Esophagus squamous epithelium (tissue), 5 donors: ENCODE measurements at places on chromosomes 7 and 10.

GRCh38 chr10:34674176-34674575 is 140.9 kb downstream of the PARD3 start:
- no peak for DNase-seq

GRCh38 chr7:98771519-98771918 is 98.3 kb downstream of the TMEM130 start:
- no peak for DNase-seq

DNA sequence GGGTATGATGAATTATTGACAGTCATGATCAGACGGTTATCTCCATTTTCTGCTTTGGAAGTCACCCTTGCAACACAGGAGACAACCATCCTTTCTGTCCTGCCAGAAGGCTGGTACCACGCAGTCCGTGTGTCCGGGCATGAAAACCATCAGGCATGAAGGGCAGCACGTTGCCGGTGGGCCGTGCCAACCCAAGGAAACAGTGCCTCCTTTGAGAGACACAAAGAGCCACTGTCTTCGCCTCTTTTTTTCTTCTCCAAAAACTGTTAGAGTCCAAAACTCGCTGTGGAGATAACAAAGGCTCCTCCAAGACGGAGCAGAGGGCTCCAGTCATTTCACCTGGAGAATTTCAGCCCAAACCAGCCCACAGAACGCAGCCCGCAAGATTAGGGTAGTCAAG is 60.4 kb upstream of the ARHGAP21 start:
- DNase-seq, result no peak

- DNase-seq, result no peak
Observed at GRCh38 chr10:96619120-96619519, 32.3 kb upstream of the TM9SF3 start.

DNA sequence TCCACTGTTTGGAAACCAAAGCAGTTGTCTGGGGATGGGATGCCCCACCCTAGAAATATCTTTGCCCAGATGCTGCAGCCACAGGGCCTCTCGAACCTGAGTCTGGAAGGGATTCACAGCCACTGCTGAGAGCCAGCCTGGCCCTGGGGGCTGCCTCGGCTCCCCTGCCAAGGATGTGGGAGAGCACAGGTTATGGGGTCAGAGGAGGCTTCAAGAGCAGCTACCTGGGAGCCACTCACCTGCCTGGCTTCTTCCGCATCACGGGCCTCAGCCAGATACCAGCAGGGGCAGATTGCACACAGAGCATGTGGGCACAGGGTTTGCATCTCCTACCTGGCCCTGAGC is 5.4 kb upstream of the PWWP2B start:
- no peak for DNase-seq

- no peak for DNase-seq
Observed at GRCh38 chr7:12612622-12613021, 42.1 kb downstream of the SCIN start.

GRCh38 chr10:60387531-60387930 is 2.1 kb downstream of the ANK3 start:
- no peak for DNase-seq

DNA sequence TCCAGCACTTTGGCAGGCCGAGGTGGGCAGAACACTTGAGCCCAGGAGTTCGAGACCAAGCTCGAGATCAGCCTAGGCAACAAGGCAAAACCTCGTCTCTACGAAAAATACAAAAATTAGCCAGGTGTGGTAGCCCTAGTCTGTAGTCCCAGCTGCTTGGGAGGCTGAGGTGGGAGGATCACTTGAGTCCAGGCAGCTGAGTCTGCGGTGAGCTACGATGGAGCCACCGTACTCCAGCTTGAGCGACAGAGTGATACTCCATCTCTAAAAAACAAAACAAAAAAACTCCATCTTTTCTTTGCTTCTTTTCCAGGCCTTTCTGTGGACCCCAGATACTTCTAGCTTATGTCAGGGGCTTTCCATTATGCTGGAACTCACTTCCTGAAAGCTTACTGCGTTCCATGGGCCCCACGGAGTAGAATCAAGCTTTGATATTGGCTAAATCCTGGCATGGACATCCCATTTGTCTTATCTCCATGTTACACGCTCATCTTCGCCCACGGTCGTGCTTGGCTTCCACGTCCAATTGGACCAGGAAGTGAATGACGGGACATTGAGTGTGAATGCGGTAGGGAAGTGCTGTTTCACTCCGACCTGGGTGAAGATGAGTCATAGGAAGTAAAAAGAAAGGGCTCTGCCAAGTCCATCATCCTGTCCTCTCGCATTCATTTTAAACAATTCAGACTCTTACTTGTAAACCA is 45.7 kb downstream of the FAM171A1 start:
- DNase-seq, result no peak

GRCh38 chr10:93816123-93816747 is 58.5 kb downstream of the LGI1 start:
- DNase-seq, result no peak

- DNase-seq, result no peak
Observed at GRCh38 chr7:34247468-34247867, 342.1 kb downstream of the BMPER start.
